Activated CD4-positive, CD25-positive, alpha-beta regulatory T cell treated with anti-CD3 and anti-CD28 coated beads, Interleukin-2, amount 50 U/mL, for 16 hours (primary cell): ENCODE measurements at places on chromosomes 13 and 19.

GRCh38 chr19:27896091-27896490, 1316.9 kb downstream of the UQCRFS1 start:
- DNase-seq: no peak

DNA sequence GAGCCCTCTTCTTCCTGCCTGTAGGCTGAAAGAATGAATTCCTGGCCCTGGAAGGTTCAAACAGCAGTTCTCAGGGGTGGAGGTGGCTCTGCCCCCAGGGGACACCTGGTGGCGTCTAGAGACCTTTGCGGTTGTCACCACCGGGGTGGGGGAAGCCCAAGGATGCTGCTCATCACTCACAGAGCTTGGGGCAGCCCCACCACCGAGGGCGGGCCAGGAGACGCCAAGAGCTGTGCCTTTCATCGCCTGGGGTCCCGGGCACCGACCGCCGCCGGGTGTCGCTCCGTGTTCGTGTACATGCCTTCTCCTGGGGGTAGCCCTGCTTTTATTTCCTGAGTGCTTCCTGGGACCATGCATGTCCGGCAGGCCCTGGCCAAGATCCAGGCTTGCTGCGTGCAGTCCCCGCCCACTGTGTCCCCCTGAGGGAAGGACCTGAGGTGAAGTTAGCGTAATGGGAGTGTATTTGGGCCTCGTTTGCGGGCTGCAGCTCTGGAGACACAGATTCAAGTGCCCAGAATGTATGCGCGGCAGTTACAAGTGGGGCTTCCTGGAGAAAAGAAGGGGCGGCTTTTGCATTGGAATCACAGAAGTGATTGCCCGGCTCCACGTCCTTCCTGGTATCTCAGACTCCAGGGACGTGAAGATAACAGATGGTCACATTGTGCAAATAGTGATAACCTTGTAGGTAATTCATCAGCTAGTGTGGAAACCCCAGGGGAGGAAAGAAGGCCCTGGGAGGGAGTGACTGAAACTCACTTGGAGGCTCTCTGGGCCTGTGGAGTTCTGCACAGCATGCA, 7.8 kb downstream of the DOT1L start:
- peak; percentile 65 for DNase-seq

GRCh38 chr19:40671404-40671803, 19.0 kb downstream of the NUMBL start:
- no peak for DNase-seq

DNA sequence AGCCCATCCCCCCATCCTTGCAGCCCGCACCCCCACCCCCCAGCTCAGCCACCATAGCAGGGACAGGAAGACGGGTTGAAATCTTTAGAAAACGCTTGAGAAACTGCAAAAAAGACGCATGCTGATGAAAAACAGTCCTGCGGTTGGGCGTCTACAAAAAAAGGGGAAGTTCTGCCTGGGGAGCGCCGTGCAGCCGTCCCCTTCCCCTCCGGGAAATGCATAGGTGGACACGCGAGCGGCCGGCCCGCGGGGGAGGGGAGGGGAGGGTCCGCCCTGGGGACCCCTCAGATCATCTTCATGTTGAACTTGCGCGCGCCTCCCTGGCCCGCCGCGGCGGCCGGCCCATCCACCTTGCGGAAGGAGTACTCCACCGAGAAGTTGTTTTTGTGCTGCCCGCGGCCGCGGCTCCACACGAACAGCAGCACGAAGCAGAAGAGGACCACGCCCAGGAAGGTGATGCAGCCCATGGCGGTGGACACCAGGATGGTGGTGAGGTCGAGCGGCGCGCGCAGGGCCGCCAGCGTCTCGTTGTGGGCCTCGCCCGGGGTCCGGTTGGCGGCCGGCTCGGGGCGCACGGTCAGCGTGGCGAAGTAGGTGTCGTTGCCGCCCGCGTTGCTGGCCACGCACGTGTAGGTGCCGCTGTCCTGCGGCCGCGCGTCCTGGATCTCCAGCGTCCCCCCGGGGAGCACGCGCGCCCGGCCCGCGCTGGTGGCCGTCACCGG, 7.9 kb upstream of the PEAK3 start:
- DNase-seq: no peak

GRCh38 chr19:30488191-30488590, 116.0 kb downstream of the ZNF536 start:
- no peak for DNase-seq

GRCh38 chr13:18978447-18978846, 203.2 kb downstream of the TUBA3C start:
- DNase-seq: no peak

GRCh38 chr13:72489751-72490150, 237.7 kb downstream of the MZT1 start:
- no peak for DNase-seq

DNA sequence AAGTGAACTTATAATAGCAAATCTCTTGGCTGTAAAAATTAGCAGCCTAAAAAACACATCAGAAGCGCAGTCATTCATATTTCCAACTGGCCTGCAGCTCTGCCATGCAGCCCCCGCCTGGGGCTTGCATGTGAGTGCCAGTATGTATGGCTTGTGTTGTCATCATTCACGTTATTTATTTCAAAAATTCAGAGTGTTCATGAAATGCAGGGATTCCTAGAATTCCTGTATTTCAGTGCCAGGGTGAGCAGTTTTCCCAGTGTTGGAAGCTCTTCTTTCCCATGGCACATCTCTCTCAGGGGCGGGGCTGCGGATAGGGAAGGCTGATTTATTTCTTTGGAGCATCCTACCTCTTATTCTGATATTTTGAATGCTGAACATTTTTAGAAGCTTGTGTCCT, 234.6 kb downstream of the FGF9 start:
- DNase-seq: no peak

- DNase-seq: no peak
Measured at GRCh38 chr13:107669391-107669993, 545.8 kb downstream of the LIG4 start.
